Right lobe of liver (tissue), 6 donors: ENCODE measurements at places on chromosomes 13 and 19. TPM values are rescaled to one million over a fixed set of nuclear protein-coding genes. Genes with fewer than 3 reads are reported as not detected.
A peak's percentile ranks its signal among the peaks of the same experiment; 100 is the strongest.

GRCh38 chr13:84998681-84999080 lies 800.5 kb downstream of the SLITRK6 start:
- no peak overlapping the region for H3K27ac ChIP-seq
- no peaks in the 10 kb centered on the region for H3K4me1 ChIP-seq
- DNase-seq, result no peak
- no peaks in the 10 kb centered on the region for H3K27me3 ChIP-seq

DNA sequence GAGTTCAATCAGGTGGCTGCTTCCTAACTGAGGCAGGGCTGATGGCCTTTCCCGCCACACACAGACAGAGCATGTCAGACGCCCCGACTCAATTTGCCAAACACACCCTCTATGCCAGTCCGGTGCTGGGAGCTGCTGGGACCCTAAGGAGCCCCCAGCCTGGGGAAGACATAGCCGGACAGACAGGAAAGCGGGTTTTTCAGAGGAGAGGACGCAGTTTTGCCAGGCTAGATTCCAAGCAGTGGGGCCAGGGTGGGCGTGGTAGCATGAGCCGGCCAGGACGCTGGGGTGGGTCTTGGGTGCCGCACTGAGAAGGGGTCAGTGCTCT lies 19.8 kb downstream of the MAST3 start:
- no peaks in the 10 kb centered on the region for H3K36me3 ChIP-seq
- no peak overlapping the region for H3K4me3 ChIP-seq
- H3K27me3 ChIP-seq, result no peaks in the 10 kb centered on the region
- no peaks in the 10 kb centered on the region for H3K4me1 ChIP-seq
- no peak overlapping the region for H3K27ac ChIP-seq

DNA sequence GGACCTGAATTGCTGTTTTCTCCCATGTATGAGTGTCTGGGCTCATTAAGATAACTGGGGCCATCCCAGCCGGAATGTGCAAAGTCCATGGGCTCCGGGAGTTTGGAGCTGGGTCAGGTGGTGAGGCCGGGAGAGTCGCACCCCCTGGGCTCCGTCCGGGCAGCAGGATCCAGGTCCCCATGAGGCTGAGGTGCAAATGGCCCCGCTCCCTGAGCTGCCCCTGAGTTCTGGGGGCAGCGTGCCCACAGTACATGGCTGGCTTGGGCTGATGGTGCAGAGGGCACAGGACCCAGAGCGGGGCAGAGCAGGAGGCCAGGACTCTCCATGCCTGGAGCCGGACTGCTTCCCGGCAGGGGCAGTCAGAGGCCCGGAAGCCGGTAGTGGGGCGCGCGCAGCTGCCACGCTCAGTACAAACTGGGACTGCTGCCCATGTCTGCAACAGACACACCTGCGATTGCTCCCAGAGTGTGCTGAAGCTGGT lies 136.0 kb downstream of the KDM4B start:
- H3K27me3 ChIP-seq, result no peaks in the 10 kb centered on the region
- peak; percentile 78 for DNase-seq
- H3K4me1 ChIP-seq, result peaks cover 5% of the 10 kb centered on the region
- H3K27ac ChIP-seq, result peak overlapping the region; percentile 51

- DNase-seq, result no peak
- no peaks in the 10 kb centered on the region for H3K36me3 ChIP-seq
- no peaks in the 10 kb centered on the region for H3K4me1 ChIP-seq
- H3K27ac ChIP-seq, result no peak overlapping the region
Observed at GRCh38 chr13:74550039-74550438, 415.8 kb upstream of the KLF12 start.

The LYL1 gene
- total RNA-seq, result 3.7 TPM

DNA sequence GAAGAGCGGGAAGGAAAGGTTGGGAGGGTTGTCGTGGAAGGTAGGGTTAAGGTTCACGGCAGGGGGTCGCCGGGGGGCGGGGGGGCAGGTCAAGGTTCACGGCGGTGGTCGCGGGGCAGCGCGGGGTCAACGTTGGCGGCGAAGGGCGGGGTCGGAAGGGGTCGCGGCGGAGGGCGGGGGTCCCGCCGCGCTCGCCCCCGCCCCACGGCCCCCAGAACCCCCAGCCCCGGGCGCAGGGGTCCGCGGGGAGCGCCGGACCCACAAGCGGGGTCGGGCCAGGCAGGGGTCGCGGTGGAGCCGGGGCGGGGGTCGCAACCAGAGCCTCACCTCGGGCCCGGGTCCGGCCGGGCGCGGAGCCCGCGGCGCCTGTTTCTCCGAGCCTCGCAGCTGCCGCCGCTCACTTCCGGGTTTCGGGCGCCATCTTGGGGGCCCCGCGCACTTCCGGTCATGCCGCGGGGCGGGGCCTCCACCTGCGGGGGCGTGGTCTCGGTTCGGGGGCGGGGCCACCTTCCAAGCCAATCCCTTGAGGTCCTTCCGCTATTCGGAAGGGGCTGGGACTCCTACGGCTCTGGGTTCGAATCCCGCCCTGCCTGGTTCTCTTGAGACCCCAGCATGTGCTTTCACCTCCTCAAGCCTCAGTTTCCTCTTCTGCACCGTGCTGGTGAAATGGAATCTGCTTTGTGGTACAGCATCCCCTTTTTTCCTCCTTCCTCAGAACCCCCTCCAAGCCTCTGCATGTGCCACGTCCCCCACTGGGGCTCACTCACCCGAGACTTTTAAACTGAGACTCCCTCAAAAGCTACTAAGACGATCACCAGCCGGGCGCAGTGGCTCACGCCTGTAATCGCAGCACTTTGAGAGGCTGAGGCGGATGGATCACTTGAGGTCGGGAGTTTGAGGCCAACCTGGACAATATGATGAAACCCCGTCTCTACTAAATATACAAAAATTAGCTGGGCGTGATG lies at the start of gene SBNO2:
Gene SBNO2, minus strand, starts transcription at position 424 of the 965 bp plus-strand sequence. CDS start 19,992 bp downstream, outside the sequence.
- no peaks in the 10 kb centered on the region for H3K36me3 ChIP-seq
- H3K4me3 ChIP-seq, result peak within 1 kb of the TSS; percentile 78
- peak; percentile 89 for DNase-seq
- no peaks in the 10 kb centered on the region for H3K27me3 ChIP-seq
- H3K4me1 ChIP-seq, result peaks cover 30% of the 10 kb centered on the region

DNA sequence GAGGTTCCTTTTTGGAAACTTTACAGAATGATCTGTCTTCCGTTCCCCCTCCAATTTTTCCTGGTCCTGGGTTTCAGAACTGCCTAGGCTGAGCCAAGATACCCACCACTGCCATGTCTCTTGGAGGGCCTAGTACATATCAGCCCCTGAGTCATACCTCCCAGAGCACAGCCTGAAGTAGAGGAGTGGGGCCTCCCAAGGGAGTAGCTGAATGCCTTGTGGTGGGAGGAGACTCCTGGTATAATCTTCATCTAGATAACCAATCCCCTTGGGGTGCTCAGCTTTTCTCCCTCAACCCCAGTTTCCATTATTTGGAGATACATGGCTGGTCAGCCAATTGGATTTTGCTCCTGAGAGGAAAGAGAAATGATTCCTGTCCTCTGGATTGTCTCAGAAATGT lies 30.3 kb downstream of the ZNF763 start:
- H3K27ac ChIP-seq, result no peak overlapping the region
- no peaks in the 10 kb centered on the region for H3K36me3 ChIP-seq
- no peaks in the 10 kb centered on the region for H3K4me1 ChIP-seq
- no peaks in the 10 kb centered on the region for H3K27me3 ChIP-seq

The CAPS gene
- total RNA-seq, result 3.4 TPM

The PRR36 gene
- total RNA-seq, result 0.37 TPM

DNA sequence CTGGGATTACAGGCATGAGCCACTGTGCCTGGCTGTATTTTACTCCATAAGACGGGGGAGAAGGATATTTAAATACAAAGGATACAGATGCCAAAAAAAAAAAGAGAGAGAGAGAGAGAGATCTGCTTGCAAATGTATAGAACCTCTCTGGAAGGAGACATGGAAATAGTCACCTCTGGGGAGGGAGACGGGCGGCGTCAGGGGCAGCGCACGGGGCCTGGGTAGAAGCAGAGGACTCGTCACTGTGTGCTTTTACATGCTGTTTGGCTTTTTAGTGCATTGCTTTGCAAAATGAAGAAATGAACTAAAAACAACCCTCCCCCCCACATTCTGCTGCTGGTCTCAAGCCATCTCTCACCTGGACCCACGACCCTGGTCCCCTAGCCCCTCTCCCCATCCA lies 4.8 kb upstream of the ZNF653 start:
- H3K36me3 ChIP-seq, result peaks cover 4% of the 10 kb centered on the region
- no peak overlapping the region for H3K4me3 ChIP-seq
- DNase-seq, result no peak
- no peak overlapping the region for H3K27ac ChIP-seq
- H3K4me1 ChIP-seq, result no peaks in the 10 kb centered on the region

DNA sequence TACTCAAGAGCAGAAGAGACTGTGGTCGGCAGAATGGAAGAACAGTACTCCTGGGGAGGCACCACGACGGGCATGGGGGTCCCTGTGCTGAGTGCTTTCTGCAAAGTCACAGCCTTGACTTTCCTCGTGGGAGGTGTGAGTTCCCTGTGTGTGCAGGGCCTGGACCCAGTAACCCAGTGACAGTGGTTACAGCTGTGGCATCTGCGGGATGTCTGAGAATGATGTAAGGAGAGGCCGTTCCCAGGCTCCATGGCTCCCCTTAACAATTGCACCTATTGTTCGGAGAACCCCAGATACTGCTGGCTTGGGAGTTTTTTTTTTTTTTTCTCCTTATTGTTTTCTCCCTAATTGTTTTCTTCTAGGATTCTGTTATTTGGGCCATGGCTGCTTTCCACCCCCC lies 5.1 kb upstream of the NANOS2 start:
- no peaks in the 10 kb centered on the region for H3K36me3 ChIP-seq
- no peaks in the 10 kb centered on the region for H3K27me3 ChIP-seq
- no peak overlapping the region for H3K27ac ChIP-seq
- H3K4me1 ChIP-seq, result no peaks in the 10 kb centered on the region
- no peak for DNase-seq

DNA sequence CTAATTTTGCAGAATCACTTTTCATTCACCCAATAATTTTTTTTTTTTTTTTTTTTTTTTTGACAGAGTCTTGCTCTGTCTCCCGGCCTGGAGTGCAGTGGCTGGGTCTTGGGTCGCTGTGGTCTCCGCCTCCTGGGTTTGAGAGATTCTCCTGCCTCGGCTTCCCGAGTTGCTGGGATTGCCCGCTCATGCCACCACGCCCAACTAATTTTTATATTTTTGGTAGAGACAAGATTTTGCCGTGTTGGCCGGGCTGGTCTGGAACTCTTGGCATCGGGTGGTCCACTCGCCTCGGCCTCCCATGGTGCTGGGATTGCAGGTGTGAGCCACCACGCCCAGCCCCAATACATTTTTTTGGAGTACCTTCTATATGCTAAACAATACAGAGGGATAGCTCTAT lies 1120.0 kb upstream of the ATXN8OS start:
- no peak overlapping the region for H3K27ac ChIP-seq
- H3K4me3 ChIP-seq, result no peak overlapping the region
- H3K27me3 ChIP-seq, result no peaks in the 10 kb centered on the region
- no peak for DNase-seq
- no peaks in the 10 kb centered on the region for H3K36me3 ChIP-seq
- H3K4me1 ChIP-seq, result no peaks in the 10 kb centered on the region

DNA sequence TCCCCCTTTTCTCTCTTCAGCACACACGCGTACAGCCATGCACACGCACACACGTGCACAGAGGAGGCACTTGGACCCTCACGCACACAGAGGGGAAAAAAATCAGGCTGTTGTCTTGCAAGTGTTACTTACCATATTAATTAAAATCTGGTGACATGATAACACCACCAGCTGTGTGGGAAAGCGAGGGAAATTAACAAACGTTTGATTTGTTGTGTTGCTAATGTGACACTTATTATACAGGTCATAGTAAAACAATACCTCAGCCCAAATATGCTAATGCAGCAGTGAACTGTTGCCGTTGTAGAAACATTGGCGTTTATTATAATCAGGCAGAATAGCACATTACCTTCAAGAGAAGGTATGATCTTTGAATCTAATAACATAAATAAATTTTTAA lies 211.7 kb downstream of the TEX29 start:
- H3K27ac ChIP-seq, result no peak overlapping the region
- H3K4me1 ChIP-seq, result peaks cover 12% of the 10 kb centered on the region
- H3K36me3 ChIP-seq, result no peaks in the 10 kb centered on the region
- DNase-seq, result no peak

The SHISA7 gene
- not detected for total RNA-seq

The F2RL3 gene
- total RNA-seq, result 0.07 TPM

DNA sequence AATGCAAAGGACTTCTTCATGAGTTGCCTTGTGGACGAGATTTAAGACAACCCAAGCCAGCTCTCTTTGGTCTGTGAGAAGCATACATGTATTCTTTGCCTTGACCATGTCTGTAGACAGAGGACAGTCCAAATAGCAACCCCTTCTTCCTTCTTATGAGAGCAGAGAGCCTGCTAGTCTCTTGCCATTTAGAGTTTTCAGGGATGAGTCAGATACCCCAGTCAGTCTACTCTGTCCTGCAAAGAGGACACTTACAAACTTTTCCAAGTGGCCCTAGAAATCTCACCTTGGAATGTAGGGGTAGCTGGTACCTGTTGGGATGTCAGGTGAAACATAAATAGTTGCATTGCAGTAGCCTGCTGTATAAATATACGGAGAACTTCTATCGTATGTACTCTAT lies 36.7 kb downstream of the DNAJC3 start:
- H3K27me3 ChIP-seq, result no peaks in the 10 kb centered on the region
- H3K27ac ChIP-seq, result peak overlapping the region; percentile 7
- H3K4me1 ChIP-seq, result no peaks in the 10 kb centered on the region
- DNase-seq, result no peak
- no peaks in the 10 kb centered on the region for H3K36me3 ChIP-seq

GRCh38 chr13:99813336-99814095 lies 158.1 kb downstream of the ZIC5 start:
- H3K4me1 ChIP-seq, result peaks cover 26% of the 10 kb centered on the region
- no peak overlapping the region for H3K27ac ChIP-seq
- no peak overlapping the region for H3K4me3 ChIP-seq
- DNase-seq, result no peak
- H3K27me3 ChIP-seq, result no peaks in the 10 kb centered on the region

DNA sequence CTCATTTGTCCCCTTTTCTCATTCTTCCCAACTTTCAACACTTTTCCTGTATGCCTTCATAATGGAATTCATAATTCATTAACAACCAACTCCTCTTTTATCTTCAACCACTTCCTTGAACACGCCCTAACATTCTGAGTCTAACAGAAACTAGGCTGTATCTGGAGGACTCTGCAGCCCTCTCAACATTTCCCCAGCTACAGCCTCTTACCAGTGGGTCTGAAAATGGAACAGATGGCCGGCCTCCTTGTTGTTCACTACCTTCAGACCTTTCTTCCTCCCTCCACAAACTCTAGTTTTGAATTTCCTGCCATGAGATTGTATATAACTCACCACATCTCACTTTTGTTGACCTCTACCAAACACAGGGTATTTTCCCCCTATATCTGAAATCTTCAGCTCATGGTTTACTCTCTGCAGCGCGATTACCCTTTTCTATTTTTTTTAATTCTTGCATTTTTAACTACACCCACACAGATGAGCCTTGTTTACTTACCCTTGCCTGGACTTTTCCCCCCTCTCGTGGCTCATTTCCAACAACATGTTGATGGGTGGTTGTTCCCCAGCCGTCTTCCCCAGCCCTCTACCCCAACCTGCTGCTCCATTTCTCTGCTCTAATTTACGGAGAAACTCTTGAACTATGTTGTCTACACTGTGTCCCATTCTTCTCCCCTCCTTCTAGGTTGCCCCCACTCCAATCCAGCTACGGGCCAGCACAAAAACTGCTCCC lies 846 bp downstream of the ZNF790 start:
- peak; percentile 61 for DNase-seq
- H3K27ac ChIP-seq, result peak overlapping the region; percentile 88
- no peaks in the 10 kb centered on the region for H3K27me3 ChIP-seq
- H3K4me1 ChIP-seq, result peaks cover 6% of the 10 kb centered on the region
- H3K36me3 ChIP-seq, result peaks cover 5% of the 10 kb centered on the region

The TTYH1 gene
- 0.93 TPM for total RNA-seq
